NCI-H2029 treated with DMSO at 0.1 percent for 48 hours (cell line): ENCODE measurements at places on chromosomes 13 and 19.

- no peak for DNase-seq
These were observed 200.9 kb upstream of the MIR17HG start for GRCh38 chr13:91146601-91147000.

GRCh38 chr19:41554907-41555306, 21.1 kb upstream of the CEACAM21 start:
- DNase-seq, result no peak

DNA sequence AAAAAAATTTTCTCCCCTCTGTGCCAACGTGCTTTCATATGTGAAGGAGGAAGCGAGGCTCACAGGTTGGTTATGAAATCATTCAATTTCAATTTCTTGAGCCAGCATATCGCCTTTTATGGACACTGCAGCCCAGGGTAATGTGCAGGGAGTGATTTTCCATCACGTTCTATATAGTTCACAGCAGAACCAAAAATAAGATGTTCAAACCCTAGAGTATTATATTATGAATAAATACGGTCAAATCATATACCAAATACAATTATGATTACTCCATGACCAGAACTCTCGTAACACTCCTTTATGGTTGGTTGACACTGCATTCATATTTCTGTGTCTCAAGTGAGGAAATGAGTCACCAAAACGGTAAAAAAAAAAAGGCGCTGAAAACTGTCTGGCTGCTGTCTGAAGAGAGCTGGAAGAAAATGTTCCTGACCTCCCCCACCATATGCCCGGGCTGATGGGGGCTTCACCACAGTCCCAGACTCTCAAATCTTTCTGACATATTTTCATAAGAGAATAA, 75.8 kb upstream of the UBAC2 start:
- DNase-seq, result no peak

GRCh38 chr19:35958660-35959039, 22.5 kb downstream of the LRFN3 start:
- DNase-seq, result no peak

DNA sequence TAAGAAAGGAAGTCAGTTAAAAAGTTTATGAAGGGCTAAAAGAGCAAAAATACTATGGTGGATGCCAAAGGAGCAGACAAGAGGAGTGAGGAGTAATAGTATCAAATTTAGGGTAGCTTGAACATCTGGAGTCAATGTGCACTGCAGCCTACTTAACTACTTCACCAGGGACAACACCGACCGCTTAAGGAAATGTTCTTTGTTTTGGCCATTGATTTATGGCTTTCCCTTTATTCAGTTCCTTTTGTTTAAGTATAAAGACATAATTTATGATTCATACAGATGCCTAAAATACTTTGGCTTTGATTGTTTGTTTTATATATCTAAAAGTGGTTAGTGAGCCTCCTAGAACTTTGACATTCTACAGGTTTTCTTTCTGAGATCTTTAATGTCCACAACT, 276.3 kb upstream of the PRR20A start:
- DNase-seq, result no peak

DNA sequence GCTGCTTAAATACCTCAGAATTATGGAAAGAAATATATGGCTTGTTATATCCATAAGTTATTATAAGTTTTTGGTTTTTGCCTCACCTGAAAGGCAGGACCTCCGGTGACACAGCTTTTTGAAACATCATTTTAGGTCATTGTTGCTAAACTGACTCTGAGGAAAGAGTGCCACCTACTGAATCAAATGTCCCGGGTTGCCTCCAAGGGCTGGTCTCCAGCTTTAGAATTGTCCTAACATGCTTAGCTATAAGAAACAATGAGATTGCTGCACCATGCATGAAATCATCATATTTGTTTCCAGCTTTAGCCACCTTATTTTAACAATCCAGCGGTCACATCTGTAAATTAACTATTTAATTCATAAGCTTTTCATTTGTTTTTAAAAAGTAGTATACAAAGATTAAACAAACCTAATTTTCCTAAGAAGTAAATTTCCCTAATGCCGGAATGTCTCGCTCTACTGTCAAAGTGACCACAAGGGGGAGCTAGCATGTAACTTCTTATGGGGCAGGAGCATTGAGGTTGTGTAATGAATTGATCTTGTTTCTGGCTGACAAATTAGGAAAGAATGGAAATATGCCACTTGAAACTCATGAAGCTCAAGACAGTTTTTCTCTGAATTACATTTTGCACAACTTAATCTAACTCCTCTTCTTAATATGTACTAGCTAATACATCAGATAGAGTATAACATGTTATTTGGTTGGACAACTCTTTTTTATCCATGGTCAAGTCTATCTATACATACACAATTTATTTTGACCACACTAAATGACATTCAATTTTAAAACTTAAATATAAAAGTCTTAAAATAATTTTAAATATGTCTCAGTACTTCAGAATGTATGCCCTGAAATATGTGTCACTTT, 6.7 kb upstream of the PCDH17 start:
- DNase-seq, result peak; percentile 26

GRCh38 chr19:52536448-52536800, 9.0 kb downstream of the ZNF808 start:
- DNase-seq, result no peak

- no peak for DNase-seq
These were observed 62.8 kb upstream of the STARD13 start for GRCh38 chr13:33348366-33348765.

DNA sequence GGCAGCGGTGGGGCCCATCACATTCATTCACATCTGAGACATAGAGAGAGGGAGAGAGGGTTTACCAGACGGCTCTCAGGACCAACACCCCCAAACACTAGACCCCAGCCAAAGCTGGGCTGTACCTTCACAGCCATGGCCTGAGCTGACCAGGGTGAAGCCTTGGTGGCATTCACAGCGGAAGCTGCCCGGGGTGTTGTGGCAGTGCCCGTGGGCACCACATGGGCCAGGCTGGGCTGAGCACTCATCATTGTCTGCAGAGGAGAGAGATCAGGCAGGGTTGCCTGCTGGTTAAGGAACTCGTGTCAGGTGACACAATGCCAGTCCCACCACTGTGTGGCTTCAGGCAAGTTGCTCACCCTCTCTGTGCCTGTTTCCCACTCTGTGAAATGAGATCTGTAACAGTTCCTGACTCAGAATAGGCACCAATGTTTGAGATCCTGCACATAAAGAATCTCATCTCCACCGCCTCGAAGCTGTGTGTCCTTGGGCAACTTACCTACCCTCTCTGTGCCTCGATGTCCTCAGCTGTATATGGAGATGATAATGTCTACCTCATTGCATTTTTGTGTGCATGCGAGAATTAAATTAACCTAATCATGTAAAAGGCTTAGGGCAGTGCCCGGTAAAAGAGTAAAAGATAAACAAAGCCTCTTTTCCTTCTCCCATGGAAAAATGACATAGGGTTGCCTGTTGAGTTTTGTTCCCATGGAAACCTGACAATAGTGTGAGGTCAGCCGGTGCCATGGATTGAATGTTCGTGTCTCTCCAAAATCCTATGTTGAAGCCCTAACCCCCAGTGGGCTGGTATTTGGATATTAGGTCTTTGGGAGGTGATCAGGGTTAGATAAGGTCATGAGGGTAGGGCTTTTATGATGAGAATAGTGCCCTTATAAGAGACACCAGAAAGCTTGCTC, 22.9 kb downstream of the CCL25 start:
- DNase-seq, result no peak

GRCh38 chr19:52492201-52492993, 35.1 kb upstream of the ZNF808 start:
- DNase-seq, result peak; percentile 2

DNA sequence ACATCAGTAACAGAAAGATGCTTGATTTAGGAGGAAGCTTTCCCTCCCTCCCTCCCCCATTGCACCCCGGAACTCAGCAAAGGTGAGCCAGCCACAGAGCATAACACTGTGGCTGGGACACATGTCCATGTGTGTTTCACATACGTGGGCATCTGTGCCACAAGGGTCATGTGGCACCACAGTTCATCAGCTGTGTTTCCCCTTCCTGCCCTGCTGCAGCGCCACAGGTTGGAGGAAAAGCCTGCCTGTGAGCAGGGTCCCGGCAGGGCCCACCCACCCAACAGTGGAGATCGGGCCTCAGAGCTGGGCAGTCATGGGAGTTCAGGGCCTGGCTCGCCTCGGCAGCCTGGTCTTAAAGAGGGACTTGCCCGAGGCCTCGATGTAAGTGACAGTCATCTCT, 2.8 kb downstream of the ACP5 start:
- DNase-seq, result no peak

DNA sequence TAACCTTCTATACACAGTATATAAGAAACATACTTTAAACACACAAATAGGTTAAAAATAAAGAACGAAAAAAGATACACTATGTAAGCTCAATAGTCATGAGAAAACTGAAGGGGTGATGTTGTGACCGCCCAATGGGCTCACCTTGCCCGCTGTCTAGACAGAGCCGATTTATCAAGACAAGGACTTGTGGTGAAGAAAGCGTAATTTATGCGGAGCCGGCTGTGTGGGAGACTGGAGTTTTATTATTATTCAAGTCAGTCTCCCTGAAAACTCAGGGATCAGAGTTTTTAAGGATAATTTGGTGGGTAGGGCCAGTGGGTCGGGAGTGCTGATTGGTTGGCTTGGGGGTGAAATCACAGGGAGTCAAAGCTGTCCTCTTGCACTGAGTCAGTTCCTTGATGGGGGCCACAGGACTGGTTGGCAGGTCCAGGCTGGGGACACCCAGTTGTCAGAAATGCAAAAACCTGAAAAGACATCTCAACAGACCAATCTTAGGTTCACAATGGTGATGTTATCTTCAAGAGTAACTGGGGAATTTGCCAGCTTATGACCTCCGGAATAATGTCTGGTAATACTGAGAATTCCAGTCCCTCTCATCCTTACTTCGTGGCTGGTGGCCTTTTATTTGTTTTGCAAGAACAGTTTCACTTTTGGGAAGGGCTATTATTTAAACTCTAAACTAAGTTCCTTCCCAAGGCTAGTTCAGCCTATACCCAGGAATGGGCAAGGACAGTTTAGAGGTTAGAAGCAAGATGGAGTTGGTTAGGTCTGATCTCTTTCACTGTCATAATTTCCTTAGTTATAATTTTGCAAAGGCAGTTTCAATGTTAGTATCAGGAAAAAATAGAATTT, 96.6 kb downstream of the UBL3 start:
- no peak for DNase-seq

DNA sequence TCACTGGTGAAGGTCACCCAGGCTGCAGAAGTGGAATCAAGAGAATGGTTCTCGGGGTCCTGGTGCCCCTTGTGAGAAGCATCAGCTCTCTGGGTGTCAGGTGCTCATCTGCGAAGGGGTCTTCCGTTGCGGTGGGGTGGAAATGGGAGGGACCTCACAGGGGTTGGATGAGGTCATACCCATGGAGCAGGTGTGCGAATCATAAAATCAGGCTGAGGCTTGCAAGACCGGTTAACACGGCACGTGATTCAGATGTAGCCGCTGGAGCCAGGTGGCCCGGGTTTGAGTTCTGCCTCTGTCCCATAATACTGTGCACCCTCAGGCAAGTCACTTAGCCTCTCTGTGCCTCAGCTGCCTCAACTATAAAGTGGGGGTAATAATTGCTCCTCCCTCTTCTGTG, 3.9 kb upstream of the KLK15 start:
- DNase-seq, result no peak

- DNase-seq, result peak; percentile 31
These were observed 8.1 kb downstream of the PTGIR start for GRCh38 chr19:46616631-46617322.

- no peak for DNase-seq
These were observed at the start of gene DCLK1 for GRCh38 chr13:36131222-36131930. TSS of gene DCLK1 (minus strand) at chr13:36131382.

DNA sequence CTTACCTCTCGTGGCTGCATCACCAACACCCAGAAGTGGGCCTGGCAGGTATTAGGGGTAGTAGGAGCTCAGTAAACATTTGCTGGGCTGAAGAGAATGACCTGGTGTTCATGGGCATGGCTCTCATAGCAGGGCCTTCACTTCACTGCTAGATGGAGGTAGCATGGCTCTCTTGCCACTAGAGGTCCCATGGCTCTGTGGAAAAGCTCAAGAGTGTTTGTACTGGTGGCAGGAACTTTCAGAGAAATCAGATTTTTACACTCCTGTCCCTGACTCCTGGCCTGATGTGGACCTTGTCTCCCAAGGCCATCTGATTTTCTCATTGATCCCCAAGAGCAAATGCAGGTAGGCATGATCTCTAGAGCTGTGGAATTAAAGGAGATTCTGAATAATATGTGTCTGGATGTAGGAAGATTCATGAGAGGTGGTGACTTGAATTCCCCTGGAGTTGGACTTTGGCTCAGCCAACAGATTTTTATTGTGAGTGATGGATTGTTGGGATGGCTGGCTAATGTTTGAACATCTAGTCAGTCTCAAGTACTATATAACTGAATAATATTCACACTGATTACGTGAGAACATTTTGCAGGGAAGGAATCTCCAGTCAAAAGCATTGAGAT, 5.7 kb downstream of the ZNF574 start:
- no peak for DNase-seq

DNA sequence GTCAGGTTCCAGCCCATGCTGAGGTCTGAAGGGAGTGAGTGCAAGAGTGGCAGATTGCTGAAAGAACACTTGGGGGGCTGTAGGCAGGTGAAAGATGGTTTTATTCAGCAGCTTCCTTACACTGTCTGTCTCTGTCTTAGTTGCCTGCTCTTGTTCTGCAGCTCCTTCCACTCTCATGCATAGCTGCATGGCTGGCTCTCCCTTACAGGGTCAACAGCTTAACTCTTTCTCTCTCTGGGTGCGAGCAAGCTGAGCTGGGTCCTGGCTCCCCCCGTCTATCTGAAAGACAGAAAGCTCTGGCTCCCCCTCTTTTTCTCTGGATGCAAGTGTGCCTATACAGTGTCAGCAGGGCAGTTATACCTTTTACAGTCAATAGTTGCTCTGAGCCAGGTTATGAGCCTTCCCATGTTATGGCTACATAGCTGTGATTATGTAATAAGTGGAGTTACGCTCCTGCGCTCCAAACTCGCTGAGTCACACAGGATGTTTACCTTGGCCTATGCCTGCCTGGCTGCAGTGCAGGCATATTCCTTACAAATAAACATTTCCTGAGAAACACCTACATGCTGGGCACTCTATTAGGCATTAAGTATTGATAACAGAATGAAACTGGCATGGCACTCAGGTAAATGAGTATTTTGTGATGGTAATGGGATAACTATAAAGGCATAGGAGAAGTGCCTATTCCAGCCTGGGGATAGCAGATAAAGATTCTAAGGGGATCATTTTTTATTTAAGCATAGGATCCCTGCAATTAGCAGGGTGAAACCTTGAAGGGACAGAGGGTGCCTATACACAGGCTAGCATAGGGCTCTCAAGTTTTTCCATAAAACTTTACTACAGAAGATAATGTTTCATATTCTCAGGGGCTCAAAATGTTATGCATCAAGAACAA, 826.9 kb upstream of the PCDH9 start:
- no peak for DNase-seq
